ENCODE measurements at places on chromosomes 7 and 10.

DNA sequence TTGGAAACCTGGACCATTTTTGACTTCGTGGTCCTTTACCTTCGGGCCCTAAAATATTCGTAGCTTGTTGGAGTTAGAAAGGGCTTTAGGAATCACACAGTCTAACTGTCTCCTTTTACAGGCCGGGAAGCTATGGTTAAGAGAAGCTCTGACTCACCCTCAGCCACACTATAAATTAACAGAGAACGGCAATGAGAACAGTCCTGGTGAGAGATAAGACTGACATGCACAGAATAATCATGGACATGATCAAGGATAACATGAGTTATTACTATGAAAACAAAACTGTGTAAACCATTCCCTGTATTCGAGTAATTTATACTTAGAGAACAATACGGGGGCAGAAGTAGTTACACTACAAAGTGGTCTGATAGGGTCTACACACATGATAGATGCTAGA, 162.5 kb upstream of the MALRD1 start:
- DNase-seq, result no peak

- no peak for DNase-seq
Observed at GRCh38 chr7:119783799-119784198, 489.2 kb upstream of the KCND2 start.

- DNase-seq, result no peak
Observed at GRCh38 chr10:124222318-124222987, 129.1 kb upstream of the CHST15 start.

DNA sequence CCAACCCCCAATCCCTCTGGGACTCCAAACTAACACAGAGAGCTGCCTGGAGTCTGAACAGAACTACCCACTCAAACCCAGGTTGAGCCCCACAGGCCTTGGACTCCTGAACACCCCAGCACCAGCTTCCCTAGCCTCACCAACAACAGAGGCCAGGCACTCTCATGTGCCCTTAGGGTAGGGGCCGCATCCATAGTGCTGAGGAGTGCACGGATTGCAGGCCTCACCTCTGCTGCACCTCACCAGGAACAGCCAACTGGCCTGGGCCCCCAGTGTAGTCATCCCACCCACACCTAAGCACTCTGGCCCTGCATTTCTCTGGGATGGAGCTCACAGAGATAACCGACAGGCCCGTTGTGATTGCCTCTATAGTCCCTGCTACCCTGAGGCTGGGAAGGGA, 194.2 kb downstream of the HPSE2 start:
- DNase-seq, result no peak

DNA sequence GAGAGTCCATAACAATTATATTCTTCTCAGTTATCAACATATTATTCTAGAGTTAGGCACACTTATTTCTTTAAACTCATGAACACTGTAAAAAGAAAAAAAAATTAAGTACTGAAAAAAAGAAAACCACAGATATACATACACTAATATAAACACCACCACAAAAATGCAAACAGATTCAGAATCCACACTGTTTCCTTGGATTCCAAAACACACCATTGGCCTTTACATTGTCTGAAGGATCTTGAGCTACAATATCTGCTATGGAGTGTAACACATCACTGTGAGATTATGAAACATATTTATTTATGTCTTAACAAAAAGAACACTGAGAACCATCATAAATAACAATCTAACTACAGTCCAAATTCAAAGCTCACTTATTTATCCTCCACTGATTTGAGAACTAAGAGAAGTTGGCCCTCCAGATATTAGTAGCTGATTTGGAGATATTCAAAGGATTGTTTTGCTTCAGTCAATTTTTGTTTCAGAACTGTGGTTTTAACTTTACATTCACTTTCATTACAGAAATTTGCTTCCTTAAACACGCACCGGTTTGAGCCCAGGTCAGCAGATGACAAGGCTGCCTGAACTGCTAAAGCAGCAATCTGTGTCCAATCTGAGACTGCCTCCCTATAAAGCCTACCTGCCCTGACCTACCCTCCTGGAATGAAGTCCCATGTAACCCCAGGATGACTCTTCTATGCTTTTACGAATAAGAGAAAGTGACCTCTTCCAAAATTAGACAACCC, 47.0 kb upstream of the CDK1 start:
- DNase-seq, result no peak
